ENCODE measurements at places on chromosomes 12 and 14.

DNA sequence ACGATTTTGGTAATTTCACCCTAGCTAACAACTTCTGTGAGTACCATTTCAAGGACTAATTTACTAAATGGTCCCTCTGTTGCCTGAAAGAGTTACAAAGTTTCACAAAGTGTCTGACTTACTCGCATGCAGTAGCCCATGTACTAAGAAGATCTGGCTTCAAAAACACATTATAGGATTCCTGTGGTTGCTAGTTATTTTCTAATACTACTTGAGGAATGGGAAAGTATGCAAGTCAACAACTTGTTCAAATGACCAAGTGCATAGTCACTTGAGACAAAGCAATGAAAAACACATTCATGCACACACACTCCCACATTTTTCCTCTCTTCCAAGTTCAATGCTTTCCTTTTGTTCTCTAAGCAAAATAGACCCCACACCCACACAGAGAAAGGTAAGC lies 219.7 kb upstream of the TMPO start:
- DNase-seq, result no peak

- DNase-seq, result peak; percentile 83
Observed at GRCh38 chr14:77098529-77099353, 683 bp downstream of the CIPC start.

DNA sequence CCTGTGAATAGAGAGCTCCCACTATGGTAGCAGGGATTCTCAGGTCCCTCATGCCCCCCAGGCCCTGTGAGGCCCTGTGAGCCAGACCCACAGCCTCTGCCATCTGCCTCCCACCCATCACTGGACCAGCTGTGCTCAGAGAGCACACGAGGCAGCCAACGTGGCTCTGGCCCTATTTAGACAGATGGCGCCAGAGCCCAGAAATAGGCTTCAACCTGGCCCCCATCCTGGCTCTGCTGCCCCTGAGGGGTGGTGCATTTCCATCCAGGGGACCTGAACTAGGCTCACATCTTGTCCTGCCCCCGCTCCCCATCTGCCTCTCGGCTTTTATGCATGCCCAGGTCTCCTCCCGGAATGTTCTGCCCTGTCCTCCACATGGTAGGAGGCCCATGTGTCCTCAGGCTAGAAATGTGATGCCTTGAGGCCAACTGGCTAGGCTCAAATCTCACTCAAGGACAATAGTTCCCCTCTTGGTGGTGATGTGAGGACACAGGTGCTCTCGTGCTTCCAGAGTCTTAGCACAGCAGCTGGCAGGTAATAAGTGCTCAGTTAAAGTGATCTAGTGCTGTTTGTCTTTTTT lies 18.9 kb downstream of the TMEM63C start:
- no peak for DNase-seq

- no peak for DNase-seq
Observed at GRCh38 chr12:12521044-12521485, 41.6 kb downstream of the DUSP16 start.

DNA sequence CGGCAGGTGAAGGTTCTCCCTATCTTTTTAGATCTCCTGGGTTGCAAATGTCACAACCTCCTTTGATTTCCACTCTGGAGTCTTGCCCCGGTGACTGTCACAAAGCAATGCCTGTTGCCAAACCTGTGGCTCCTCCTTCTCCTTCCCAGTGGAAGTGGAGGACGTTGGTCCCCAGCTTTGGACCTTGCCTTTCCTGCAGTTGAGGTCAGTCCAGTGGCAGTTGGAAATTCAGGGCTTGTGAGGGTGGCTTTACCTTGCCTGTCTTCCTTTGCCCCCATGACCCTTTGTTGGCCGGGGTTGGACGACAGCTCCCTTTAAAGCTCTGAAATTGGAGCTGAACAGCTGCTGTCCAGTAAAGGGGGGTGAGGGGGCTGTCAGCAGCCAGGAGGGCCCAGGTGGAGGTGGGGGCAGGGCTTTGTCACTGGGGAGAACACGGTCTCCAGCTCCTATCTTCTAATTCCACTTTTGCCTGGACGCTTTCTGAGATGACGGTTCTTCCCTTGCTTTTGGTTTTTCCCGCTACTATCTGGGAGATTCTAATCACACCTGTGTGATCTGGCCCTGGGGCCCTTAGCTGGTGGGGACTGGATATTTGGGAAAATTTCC lies 4.1 kb downstream of the TEAD4 start:
- DNase-seq, result no peak
